ENCODE measurements at places on chromosomes 12 and 14.

DNA sequence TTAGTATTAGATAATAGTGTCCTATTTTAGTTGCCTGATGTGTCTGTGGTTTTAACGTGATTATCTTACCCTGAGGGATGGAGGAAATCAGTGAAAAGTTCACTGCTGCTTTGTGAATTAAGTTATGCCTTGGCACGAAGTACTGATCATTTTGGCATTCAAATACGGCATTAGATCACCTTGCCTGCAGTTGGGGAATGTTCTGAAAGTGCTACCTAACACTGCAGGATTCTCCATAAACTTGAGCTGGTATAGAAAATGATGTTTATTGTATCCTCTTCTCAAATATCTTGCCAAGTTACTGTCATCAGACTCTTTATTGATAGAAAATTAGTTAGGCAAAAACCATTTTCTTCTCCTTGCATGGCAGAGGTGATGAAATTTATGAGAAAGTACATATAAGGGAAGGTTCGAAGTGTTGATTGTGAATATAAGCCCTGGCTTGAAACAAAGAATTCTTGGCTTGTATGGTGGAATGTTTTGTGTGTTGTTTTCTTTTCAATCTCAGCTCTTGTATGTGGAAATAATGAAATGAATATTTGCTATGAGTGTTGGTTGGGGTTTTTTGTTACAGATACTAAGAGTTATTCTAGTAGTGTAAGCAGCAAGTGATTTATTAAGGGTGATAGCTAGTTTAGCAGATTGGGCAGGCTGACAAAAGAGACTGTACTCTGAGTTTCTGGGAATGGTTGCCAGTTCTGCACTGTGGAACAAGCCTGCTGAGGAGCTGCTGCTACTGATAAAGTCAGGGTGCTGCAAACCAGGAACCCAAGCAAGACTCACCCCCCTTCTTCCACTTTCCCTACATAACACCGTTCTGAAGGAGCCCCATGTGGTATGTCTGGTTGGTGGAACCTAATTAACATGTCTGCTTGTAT lies 448.3 kb downstream of the PCNX1 start:
- peak; percentile 89 for DNase-seq

DNA sequence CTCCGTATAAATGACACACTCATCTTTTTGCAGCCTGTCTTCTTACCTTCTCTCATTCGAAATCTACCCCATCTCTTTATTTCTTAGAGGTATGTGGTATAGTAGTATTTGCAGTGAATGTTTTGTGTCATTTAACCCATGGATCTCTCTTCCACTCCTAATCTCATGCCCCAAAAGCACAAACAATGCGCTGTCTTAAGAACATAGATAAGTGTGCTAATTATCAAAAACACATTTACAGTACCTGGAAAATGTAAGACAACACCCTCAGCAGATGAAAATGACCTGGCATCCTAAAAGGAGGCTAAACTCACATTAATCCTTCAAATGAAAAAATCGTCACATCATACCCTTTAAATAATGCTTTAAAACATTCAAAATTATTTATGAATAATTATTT lies 10.7 kb downstream of the USP15 start:
- no peak for DNase-seq

GRCh38 chr12:80590085-80590484 lies 117.3 kb upstream of the MYF6 start:
- DNase-seq = peak; percentile 58

DNA sequence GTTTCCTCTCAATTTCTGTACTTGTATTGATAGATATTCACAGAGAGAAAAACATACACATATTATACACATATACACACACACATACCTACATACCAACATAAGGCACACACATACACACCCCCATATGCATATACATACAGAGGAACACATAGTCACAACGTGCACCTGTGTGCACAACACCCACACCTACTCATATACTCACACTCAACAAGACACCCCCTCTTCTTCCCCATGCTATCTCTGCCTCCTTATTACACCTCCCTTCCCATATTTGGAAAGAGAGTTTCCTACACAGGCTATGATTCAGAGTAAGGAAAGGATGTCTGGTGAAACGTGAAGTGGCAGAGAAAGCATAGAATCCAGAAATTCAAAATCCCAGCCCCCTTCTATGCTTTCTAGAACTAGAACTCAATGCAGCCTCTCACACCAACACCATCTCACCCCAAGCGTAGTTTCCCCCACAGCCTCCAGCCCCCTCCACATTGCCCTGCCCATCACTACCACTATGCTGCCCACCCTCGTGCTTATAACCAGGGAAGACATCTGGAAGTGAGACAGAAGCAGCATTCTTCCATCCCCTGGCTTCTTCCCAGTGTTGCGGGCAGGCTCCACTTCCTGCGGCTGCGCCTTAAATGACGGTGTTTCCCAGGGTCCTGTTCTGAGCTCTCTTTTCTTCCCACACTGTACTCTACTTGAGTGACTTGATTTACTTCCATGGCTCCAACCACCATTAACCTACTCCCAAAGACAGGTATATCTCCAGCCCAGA lies 2.4 kb downstream of the RNASE8 start:
- DNase-seq = peak; percentile 26

DNA sequence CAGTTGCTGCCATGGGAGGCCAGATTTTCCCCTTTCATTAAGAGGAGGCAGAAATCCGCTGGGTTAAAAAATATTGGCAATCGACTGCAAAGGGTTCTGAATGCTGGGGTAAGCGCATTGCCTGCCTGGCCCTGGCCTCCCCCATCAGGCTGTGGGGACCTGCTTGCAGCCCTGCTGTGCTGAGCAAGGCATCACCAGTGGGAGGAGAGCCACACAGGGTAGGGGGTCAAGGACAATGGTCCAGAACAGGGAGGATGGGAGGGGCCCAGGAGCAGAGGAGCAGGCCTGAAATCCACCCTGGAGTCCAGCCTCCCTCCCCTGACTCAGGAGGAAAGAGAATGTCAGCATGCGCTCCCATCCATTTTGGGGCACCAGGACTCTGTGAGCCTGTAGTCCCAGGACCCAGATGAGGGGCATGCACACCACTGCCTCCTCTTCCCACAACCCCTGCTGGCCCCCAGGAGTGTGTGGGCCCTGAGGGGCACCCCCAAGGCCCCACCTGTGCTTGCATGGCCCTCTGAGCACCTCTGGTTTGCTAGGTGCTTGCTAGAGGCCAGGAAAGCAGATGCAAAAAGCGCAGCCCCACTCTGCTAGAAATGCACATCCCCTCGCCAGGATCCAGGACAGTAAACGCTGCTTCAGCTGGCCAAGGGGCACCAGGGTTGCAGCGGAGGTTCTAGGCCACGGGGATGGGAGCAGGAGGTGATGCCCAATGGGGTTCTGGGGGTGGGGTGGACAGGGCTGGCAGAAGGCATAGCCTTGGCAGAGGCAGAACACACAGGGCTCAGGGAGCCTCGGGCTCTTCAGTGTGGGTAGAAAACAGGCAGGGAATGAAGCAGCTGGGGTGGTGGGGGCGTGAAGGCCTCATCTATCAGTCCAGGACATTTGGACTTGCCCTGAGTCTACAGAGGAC lies 14.6 kb downstream of the TESC start:
- DNase-seq = no peak

GRCh38 chr12:76997011-76997780 lies 68.2 kb downstream of the E2F7 start:
- DNase-seq = no peak

- DNase-seq = peak; percentile 26
Observed at GRCh38 chr12:114692186-114693058, 8.4 kb upstream of the TBX3 start.

DNA sequence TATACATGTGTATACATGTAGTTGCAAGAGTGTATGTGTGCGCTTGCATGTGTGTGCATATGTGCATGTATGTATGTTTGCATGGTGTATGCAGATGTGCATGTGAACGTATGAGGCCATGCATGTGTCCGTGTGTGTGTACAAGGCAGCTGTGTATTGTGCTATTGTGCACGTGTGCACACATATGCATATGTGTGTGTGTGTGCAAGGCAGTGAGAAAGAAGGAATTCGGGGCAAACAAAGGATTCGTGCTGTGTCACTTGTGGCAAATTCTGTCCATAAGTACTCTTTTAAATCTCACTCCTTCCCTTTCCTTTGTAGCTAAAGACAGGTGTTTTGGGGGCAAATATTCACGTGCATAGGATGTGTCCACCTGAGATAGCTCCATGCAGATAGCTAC lies 227.1 kb downstream of the VRK1 start:
- no peak for DNase-seq

DNA sequence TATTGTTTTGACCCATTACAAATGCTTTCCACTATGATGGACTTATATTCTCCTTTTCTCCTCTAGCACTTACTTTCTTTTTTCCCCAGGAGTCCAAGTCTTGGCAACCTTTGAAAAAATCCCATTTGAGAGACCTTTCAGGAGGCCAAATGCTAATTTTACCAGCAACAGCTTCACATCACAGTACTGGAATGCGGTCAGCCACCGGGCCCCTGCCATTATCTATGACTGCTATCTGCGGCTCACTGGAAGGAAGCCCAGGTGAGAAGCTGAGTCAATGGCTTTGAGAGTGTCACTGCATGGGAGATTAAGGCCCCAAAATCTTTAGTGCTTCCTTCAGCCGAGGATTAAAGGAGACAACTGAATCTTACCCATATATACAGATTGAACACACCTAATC lies 64.2 kb downstream of the ERGIC2 start:
- DNase-seq = peak; percentile 57

DNA sequence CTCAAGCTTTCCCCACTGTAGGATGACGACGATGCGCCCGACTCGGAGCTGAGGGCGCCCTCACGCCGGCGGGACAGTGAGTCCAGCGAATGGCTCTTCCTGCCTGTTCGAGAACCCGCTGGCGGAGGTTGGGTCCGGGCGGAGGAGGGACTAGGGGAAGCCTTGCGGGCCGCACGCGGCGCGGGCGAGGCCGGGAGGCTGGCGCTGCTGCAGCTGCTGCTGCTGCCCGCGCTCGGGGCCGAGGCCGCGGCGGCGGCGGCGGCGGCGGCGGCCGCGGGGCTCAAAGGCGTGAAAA lies 1.9 kb downstream of the CCDC177 start:
- DNase-seq = no peak

DNA sequence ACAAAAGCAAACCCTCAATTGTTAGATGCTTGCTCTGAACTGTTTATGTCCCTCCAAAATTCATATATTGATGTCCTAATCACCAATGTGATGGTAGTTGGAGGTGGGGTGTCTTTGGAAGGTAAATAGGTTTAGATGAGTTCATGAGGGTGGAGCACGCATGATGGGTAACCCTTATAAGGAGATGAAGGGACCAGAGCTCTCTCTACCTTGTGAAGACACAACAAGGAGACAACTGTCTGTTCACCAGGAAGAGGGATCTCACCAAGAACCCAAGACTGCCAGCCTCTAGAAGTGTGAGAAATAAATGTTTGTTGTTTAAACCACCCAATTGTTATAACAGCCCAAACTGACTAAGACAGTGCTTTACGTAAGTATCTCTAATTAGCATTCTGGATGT lies 27.0 kb downstream of the DHRS2 start:
- no peak for DNase-seq

DNA sequence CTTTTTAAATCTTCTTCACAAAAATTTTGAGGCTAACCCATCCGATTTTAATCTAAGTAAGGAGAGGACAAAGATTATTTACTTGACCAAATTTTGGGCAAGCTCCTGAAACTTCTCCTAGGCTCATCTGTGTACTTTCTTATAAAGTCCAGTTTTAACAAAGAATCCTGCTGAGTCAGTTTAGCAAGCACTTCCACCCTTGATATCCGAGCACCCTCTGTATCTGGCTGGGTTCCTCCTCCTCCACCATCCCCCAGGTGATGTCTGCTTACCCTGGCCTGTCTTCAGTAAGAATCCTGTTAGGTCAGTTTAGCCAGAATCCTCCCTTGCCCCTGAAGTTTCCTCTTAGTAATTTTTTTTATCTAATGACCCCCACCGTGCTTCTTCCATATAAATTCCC lies 140.5 kb downstream of the PHLDA1 start:
- DNase-seq = no peak

- DNase-seq = no peak
Observed at GRCh38 chr12:62606654-62607053, 140.0 kb downstream of the MON2 start.

DNA sequence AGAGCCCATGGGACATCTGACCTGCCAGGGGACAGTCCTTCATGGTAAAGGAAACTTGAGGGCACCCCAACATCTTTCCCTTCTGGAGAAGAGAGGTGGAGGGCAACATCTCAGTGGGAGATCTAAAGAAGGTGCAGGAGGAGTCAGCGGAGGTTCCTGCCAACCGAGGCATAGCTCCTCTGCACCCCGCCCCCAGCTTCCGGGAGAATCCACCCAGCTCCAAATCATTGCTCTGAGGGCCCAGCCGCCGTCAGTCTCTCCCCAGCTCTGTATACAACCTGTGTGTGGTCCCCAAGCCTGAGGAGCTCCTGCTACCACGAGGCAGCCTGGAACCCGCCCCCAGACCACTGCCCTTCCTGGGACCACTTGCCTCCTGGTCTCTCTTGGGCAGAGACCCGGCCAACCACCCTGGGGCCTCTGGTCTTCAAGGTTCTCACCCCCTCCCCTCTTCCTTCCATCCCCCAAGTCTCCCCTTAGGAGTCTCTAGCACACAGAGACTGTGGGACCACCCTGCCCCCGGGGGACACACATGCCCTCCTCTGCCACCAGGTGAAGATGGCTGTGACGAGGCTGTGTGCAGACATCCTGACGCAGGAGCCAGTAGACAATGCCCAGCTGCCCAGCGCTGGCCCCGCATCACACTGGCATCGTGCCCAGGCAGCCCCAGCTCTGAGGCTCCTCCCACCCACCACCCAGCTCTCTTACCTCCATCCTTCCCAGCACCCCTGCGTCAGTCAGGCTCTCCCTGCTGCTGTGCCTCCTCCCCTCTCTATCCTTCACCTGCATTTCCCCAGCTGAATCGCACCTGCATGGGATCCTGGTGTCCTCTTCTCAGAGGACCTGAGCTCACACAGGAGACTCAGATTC lies 13.0 kb upstream of the NUDT14 start:
- DNase-seq = no peak

- no peak for DNase-seq
Observed at GRCh38 chr12:87051621-87052020, 795.4 kb upstream of the MGAT4C start.

DNA sequence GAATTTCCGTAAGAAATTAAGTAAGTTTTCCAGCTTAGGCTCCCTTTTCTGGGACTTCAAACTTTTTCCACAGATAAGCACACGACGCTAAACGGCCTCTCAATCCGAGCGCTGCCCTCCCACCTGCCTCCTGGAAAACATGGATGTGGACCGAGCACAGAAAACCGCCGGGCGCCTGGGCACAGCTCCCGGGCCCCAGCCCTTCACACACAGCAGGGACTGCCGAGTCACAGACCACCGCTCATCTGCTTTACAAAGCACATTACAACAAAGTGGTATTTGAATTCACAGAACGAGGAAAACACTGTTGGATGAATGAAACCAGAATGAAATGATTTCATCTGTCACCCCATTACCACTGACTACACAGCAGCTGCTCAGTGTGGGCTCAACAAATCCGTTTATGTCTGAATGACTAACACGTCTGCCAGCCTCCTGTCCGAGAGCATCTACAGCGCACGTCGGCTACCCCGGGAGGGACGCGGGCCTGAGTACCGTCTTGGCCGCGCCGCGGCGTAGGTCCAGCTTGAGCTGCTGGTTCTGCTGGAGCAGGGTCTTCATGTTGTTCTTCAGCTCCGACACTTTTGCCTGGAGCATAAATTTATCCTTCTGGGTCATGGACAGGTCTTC lies 13.1 kb upstream of the ANKLE2 start:
- no peak for DNase-seq

- DNase-seq = no peak
Observed at GRCh38 chr14:76887191-76887590, 61.0 kb downstream of the LRRC74A start.

All from fibroblast of skin of right quadriceps (primary cell).